ENCODE measurements at places on chromosomes 6 and 20.
A peak's percentile ranks its signal among the peaks of the same experiment; 100 is the strongest.

DNA sequence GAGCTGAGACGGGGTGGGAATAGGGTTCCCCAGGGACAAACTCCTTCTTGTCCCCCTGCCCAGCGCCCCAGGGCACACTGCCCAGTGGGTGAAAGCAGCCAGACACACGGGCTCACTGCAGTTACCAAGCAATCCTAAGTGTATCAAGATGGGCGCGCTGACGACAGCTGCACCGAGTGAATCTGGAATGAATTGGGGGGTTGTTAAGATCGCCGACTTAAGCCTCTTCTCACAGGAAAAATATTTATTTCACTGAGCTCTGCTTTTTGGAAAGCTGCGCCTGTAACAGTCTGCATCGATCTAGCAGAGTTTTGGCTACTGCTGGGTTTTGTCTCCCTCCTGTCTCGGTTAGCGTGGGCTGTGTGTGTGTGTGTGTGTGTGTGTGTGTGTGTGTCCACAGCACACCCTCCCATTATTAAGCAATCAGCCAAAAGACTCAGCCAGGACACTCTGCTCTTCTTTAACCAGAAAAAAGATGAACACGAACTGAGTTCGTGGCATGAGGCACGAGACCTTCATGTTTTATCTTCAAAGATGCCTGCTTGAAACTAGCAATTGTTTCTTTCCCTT, 35.9 kb downstream of the RIPOR3 start:
- DNase-seq = no peak

GRCh38 chr6:158869826-158870648, 50.9 kb upstream of the EZR start:
- peak; percentile 95 for DNase-seq

- no peak for DNase-seq
Measured at GRCh38 chr6:9851541-9852380, 563.1 kb downstream of the TFAP2A start.

GRCh38 chr20:4559106-4559505, 162.6 kb upstream of the PRND start:
- DNase-seq = no peak

GRCh38 chr6:165999279-165999678, 168.4 kb downstream of the TBXT start:
- DNase-seq = no peak

- DNase-seq = no peak
Measured at GRCh38 chr20:49210101-49210756, 9.0 kb upstream of the DDX27 start.

GRCh38 chr6:118985123-118985830, 50.3 kb upstream of the MCM9 start:
- no peak for DNase-seq

GRCh38 chr20:57350081-57350710, 859 bp upstream of the RAE1 start:
- DNase-seq = no peak

- DNase-seq = no peak
Measured at GRCh38 chr20:59603176-59603575, 1.2 kb upstream of the PHACTR3 start.

DNA sequence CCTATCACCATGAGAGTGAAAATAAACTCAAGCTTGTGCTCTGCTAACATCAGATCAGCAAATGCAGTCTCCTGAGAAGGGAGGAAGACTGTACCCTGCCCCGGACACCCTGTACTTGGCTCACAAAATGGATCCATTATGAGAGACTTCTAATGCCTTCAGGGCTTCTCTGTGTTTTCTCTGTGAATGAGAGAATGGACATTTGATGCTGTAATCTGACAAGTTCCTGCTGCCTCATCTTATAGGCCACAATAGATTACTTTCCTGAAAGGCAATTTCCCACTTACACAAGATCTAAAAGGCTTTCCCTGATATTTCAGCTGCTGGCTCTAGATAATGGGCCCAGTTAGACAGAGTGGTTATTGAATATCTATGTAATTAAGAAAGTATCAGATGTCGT, 117.2 kb downstream of the OTOR start:
- no peak for DNase-seq

DNA sequence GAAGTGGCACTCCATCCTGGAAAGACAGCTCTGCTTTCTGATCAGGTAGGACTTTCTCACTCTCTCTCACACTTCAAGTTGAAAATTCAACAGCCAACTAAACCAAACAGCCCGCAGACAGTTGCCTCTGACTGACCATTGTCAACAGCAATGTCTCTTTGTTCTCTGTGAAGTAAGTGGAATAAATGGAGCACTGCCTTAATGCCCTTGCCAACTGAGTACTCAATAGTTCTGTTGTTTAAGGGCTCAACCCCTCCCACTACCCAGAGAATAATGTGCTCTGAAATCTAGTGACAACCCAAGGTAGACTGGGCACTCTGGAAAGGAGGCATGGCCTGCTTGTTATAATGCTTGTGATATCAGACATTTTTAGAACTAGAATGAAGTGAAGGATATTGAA, 16.8 kb upstream of the BCLAF1 start:
- DNase-seq = no peak

DNA sequence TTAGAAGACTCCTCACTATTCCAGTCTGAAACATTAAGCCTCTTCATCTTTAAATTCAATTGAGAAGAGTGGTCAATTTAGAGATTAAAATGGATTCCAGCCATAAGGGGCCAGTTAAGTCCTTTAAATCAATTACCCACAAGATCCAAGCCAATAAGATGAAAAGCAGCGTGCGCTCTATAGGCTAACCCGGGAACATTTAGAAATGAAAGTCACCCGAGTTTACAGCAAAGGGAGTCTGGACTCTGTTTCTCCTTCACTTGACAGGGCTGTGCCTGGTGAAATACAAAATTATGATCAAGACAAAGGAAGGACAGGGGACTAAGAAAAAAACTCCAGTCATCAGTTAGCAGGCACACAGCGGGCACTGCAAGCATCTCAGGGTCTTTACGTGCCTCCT, 393.7 kb downstream of the QKI start:
- DNase-seq = no peak

DNA sequence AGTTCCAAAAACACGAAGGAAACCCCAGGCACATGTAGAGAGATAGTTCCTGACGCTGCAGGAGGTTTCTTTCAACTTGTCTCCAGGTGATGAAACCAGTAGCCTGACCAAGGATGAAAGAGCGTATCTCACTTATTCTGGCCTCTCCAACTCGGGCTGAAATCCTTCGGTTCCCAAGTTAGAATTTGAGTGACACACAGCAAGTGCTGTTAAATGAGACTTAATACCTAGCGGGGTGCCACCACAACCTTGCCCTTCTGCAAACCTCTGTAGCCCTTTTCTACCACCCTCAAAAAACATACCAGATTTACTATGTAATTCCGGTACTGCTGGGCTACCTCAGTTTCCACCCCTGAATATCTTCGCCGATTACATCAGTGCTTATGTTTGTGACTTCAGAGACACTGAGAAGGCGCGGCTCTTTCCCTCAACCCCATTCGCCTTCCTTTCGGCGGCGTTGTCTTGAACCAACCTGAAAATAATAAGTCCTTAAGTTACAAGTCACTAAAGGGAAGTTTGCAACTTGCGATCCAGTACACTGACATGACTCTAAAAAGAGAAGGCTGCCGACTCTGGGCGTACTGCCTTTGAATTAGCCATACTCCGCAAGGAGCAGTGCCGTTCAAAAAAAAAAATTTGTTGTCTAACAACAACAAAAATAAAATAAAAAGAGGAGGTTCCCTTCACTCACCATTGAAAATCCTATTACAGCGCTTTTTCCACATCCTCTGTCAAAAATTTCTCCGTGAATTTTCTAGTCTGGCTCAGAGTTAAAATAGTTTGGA, 194.9 kb upstream of the ZNF184 start:
- no peak for DNase-seq

GRCh38 chr6:32167761-32168262, 3.4 kb downstream of the EGFL8 start:
- DNase-seq = no peak

DNA sequence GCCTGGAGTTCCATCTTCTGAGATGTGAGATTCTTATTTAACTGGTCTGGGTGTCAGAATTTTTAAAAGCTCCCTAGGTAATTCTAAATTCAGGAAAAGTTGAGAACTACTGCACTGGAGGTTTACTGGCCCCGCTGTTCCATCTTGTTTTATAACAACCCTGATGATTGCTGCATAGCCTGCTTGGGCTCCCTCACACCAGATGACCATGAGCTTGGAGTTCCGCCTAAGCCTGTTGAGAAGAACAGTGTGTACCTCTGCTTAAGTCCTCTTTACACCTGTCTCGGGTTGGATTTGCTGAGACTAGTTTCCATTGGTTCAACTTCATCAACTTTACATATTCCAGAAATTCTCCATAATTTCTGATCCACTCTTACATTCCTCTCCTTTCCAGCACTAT, 77.9 kb downstream of the FKBP5 start:
- DNase-seq = no peak

DNA sequence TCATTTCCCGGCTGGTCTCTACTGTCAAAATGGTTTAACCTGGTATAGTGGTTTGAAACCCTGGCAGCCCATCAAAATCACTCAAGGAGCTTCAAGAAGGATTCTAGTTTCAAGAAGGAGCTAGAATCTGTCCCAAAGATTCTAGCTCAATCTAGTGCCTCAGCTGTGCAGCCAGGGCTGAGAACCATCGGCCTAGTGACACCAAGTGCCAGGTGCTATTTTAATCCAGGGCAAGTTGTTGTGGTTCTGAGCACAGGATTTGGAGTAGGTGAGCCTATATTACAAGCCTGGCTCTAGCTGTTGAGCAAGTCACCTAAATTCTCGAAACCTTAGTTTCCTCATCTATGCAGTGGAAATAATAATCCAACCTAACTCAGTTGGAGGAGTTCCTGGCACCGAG, 3.7 kb downstream of the MOCS1 start:
- no peak for DNase-seq

DNA sequence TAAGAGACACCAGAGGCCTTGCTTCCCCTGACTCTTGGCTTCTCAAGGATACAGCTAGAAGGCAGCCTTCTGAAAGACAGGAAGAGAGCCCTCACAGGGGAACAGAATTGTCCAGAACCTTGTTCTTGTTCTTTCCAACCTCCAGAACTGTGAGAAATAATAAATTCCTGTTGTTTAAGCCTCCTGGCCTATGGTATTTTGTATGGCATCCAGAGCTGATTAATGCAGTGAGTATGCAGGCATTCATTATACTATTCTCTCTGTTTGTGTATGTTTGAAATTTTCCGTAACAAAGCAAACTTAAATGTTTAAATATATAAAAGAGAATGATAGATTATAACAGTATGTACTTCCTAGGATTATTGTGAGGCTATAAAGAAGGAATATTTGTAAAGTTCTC, 903.4 kb upstream of the FLRT3 start:
- DNase-seq = no peak

DNA sequence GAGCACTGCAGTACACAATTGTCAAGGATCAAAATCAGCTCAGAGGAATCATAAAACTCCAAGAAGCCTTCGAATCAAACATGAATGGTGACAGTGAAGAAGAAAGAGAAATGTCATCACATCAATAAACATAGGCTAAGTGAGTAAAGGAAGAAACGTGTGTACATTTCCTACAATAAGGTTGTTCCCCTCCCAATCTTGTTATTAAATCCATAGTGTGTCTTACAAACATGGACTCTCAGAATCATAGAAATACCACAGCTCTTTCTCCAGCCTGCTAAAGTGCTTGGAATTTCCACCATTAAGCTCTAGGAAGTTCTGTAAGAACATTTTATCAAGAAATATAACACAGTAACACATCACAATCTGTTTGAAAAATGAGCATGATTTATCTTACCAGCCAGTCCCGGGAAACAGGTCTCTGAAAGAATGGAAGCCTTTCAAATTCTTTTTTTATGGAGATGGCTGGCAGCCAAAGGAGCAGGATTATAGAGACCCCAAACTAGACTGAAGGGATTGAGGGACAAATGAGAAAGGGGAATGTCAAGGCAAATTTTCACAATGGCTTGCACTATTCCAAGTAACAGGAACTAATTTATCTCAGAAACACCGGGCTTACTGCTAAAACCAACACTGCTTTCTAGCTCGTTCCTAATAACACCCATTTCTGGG, 4.5 kb upstream of the TNFAIP3 start:
- DNase-seq = no peak

DNA sequence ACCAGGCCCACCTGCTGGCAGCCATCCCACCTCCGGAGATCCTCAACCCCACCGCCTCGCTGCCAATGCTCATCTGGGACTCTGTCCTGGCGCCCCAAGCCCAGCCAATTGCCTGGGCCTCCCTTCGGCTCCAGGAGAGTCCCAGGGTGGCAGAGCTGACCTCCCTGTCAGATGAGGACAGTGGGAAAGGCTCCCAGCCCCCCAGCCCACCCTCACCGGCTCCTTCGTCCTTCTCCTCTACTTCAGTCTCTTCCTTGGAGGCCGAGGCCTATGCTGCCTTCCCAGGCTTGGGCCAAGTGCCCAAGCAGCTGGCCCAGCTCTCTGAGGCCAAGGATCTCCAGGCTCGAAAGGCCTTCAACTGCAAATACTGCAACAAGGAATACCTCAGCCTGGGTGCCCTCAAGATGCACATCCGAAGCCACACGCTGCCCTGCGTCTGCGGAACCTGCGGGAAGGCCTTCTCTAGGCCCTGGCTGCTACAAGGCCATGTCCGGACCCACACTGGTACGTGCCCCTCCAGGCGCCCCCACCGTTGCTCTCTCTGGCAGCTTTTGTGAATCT, 1.1 kb downstream of the SNAI1 start:
- DNase-seq = no peak

- DNase-seq = no peak
Measured at GRCh38 chr6:133977983-133978895, 25.2 kb downstream of the TBPL1 start.

DNA sequence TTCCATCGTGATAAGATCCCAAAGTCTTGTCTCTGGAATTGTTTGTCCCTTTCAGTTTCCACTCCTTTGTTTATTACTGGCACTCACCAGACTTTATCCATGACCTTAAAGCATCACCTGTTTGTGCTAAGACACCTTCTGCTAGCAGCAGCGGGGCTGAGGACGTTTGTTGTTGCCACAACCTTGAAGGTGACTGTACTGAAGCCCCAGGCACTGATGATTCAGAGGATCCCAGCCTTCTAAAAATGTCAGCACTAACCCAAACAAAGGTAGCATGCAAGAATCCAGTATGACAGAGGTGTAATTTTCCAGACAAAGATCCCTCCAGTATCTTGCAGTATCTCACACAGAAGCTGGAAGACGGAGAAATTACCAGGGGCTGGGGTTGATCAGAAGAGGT, 28.9 kb upstream of the SMIM8 start:
- DNase-seq = no peak

- DNase-seq = no peak
Measured at GRCh38 chr20:44489931-44490330, 14.3 kb downstream of the TTPAL start.

DNA sequence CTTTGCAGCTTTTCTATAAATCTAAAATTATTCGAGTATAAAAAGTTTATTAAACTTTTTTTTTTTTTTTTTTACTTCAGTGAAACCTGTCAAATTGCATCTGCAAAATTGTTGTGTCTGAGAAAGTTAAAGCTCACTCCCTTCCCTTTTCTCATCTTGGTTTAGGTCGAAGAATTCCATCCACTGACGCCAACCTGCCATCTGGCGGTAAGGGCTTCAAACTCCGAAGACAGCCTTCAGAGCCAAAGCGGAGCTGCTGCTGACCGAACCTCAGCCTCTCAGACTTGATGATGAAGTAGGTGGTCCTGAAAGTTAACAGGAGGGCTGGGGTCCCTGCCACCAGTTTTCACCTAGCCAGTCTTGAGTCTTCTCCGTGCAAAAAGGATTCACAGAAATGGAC, 29.6 kb upstream of the VAPB start:
- no peak for DNase-seq

GRCh38 chr6:81169166-81169565, 583.3 kb downstream of the TENT5A start:
- DNase-seq = no peak
